ENCODE measurements at places on chromosomes 7 and 10. TPM values are rescaled to one million over a fixed set of nuclear protein-coding genes. Genes with fewer than 3 reads are reported as not detected.

Gene ZNF488
- 0.38 TPM for total RNA-seq

Gene TRIM74
- 0.58 TPM for total RNA-seq

Gene SYT15B
- 0.18 TPM for total RNA-seq

Gene LRRN3
- not detected for total RNA-seq

Gene AKR1B15
- not detected for total RNA-seq

Gene MACC1
- total RNA-seq: not detected

Gene FXYD4
- total RNA-seq: not detected

Gene SPDYE2B
- total RNA-seq: not detected

Gene DIP2C
- total RNA-seq: 10.7 TPM

Gene FAM185A
- total RNA-seq: 7.6 TPM

Gene MEOX2
- 47.8 TPM for total RNA-seq

Gene CALML5
- total RNA-seq: not detected

Gene NPSR1
- not detected for total RNA-seq

Gene GALNT17
- total RNA-seq: not detected

Gene CYP2C19
- total RNA-seq: not detected

Gene DRGX
- total RNA-seq: not detected

Gene SPDYE8
- not detected for total RNA-seq

Gene LCOR
- total RNA-seq: 32.9 TPM

Gene ANXA8L1
- total RNA-seq: not detected

Gene WDR37
- total RNA-seq: 25.5 TPM
